Vagina (tissue), 2 donors: ENCODE measurements at places on chromosomes 12 and 14.

DNA sequence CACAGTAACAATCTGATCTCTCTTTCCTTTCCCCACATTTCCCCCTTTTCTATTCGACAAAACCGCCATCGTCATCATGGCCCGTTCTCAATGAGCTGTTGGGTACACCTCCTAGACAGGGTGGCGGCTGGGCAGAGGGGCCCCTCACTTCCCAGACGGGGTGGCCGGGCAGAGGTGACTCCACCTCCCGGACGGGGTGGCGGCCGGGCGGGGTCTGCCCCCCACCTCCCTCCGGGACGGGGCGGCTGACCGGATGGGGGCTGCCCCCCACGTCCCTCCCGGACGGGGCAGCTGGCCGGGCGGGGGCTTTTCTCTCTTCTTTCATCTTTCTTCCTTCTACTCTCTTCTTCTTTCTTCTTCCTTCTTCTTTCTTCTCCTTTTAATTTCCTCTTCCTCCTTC, 1.3 kb upstream of the NUBPL start:
- DNase-seq = no peak

DNA sequence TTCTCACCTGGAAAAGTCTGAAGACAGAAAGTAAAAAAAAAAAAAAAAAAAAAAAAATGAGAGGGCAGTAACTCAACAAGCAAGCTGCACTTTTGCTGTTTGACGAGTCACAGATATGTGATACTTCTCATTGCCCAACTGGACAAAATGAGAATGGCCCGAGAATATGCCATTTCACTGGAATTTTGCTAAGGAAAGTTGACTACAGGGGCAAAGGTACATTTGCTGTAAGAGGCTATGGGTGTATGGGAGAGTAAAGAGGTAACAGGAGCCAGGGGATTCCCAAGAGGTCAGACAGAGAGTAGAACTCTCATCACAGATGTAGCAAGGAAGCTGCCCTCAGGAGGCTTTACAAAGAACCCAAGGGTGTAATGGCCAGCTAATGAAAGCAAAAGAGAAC, 22.9 kb downstream of the KIF21A start:
- no peak for DNase-seq

- no peak for DNase-seq
Measured at GRCh38 chr12:116293687-116294453, 16.4 kb upstream of the MED13L start.

DNA sequence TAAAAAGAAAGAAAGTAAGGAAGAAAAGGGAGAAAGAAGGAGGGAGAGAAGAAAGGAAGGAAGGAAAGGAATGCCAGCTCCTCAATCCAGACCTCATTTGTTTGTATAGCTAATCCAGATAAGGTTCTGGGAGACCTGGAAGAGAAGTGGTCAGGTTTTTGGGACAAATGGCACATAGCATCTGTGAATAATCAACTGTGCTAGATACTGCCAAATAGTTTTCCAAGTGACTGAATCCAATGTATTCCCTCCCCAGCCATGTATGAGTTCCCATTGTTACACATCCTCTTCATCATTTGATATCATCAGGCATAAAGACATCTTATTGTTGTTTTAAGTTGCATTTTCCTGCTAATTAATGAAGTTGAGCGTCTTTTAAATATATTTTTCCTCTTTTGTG, 18.6 kb upstream of the PTGR2 start:
- no peak for DNase-seq

GRCh38 chr12:92733661-92734060, 30.9 kb downstream of the PLEKHG7 start:
- DNase-seq = peak; percentile 44

DNA sequence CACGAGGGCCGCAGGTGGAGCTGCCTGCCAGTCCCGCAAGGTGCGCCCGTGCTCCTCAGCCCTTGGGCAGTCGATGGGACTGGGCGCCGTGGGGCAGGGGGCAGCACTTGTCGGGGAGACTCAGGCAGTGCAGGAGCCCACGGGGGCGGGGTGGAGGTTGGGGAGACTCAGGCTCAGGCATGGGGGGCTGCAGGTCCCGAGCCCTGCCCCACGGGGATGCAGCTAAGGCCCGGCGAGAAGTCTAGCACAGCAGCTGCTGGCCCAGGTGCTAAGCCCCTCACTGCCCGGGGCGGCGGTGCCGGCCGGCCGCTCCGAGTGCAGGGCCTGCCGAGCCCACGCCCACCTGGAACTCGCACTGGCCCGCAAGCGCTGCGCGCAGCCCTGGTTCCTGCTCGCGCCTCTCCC, 39.2 kb upstream of the P2RX7 start:
- DNase-seq = no peak

- DNase-seq = no peak
Measured at GRCh38 chr12:107356266-107356936, 263.1 kb upstream of the CRY1 start.
